ENCODE measurements at places on chromosomes 7 and 10.

GRCh38 chr10:122301055-122301810, 30.1 kb downstream of the BTBD16 start:
- peak; percentile 87 for DNase-seq

DNA sequence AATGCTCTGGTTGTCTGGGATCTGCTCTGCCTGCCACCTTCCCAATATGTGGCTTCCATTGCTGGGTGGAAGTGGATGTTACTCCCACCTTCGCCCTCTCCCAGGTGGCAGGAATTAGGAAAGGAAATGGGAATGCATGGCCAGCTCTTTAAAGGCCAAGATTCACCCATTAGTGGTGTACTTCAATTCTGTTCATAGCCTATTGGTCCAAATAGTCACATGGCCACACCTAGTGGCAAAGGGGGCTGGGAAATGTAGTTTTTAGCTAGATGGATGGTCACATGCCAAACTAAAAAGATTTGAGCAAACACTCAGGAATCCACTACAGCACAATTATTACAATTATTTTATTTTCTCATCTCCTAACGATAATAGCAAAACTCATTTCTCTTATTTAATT, 135.1 kb downstream of the NPY start:
- DNase-seq = no peak

- DNase-seq = no peak
Observed at GRCh38 chr7:19109000-19109946, 8.2 kb downstream of the TWIST1 start.

GRCh38 chr7:73885975-73886798, 25.2 kb downstream of the TMEM270 start:
- DNase-seq = peak; percentile 86

- DNase-seq = no peak
Observed at GRCh38 chr10:114393482-114393881, 10.8 kb downstream of the AFAP1L2 start.

- no peak for DNase-seq
Observed at GRCh38 chr10:15163253-15163828, 5.2 kb downstream of the NMT2 start.

- DNase-seq = no peak
Observed at GRCh38 chr7:66781408-66782090, 41.0 kb downstream of the RABGEF1 start.

DNA sequence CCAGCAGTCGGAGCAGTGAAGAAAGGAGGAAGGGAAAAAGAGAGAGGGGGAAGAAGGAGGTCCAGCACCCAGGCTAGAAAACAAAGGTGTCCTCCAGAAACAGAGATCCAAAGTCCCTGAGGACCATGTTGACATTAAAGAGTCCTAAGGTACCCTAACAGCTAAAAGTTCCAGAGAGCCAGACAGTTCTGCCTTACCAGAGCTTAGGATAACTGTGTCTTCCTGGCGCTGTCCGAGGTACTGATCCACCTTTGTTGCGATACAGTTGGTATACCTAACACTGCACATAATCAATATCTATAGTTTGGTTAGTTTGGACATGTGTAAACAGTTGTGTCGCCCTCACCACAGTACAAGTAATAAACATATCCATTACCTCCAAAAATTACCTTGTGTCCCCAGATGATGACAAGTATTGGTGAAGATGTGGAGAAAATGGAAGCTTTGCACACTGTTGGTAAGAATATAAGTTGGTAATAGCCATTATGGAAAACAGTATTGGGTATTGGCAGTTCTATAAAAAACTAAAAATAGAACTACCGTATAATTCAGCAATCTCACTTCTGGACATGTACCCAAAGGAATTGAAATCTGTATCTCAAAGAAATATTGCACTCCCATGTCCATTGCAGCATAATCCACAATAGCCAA, 59.8 kb downstream of the GRID1 start:
- peak; percentile 34 for DNase-seq

DNA sequence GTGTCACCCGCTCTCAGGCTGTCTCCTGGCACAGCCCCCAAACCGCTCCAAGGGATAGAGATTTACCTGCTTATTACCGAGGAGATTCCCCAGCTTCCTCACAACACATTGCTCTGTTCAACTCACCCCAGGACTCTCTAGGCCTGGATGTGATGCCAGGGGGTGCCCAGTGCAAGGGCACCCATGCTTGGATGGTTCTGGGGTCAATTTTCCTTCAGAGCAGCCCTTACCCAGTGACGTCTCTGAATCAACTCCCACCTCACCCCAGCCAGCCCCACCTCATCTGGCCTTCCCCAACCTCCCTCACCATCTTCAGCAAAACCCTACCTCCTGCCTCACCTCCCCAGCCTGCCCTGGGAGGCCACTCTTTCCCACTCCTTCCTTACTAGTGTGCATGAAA, 951.6 kb upstream of the ZNF722 start:
- no peak for DNase-seq

- DNase-seq = no peak
Observed at GRCh38 chr10:22780474-22780885, 66.1 kb upstream of the PIP4K2A start.

- DNase-seq = no peak
Observed at GRCh38 chr7:106639476-106640334, 21.3 kb downstream of the CCDC71L start.

GRCh38 chr10:99344715-99345114, 15.6 kb downstream of the CNNM1 start:
- no peak for DNase-seq

DNA sequence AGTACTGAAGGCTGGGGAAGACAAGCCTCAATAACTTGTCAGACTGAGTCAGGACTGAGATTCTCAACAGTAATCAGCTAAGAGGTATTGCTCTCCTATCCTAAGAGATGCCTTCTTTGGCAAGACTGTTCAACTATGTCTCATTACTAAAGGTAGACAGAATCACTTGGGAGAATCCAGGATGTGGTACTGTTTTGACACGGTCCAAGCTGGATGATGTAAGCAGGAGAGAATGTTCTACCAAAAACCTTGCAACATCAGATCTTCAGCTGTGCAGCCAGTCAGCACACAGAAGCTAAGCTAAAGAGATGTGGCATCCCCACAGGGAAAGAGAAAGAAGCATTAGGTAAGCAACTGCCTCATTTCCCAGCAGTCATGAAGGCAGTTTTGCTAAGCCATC, 391.4 kb downstream of the NRG3 start:
- no peak for DNase-seq

DNA sequence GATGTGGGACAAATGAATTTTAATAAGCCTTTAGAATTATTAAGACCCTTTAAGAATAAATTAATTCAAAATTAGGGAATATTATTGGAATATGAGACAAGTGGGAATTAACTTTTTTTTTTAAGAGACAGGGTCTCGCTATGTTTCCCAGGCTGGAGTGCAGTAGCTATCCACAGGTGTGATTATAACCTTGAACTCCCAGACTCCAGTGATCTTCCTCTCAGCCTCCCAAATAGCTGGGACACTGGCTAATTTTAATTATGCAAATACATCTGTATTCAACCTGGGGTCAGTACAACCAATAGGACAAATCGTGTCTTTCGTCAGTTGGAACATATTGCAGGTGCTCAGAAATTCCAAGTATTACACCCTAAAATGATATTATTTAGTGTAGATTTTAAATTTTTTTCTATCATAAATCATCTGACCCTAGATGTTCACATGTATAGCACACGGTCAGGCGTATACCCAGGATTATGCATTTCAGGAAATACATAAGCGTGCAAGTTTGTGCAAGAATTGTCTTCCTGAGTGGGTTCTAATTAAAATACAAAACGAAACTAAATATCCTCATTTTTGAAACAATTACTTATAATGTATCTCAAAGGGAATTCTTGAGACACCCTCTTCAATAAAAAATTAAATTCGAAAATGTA, 1.2 kb downstream of the NT5C3A start:
- DNase-seq = no peak

DNA sequence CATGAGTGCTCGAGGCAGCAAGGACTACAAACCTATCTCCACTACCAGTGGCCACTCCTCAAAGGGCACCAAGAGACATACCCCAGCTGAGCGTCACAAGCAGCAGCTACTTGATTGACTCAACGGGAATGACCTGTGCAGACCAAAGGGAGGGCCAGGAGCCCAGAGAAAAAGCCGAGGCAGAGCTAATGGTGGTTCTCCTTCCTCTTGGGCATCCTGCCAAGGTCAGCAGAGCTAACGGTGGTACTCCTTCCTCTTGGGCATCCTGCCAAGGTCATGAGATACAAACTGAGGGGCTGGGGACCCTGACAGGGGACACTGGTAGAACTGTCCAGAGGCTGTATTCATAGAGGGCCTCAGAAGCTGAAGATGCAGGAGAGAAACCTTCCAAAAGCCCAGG, 60.4 kb downstream of the FAM53B start:
- no peak for DNase-seq

DNA sequence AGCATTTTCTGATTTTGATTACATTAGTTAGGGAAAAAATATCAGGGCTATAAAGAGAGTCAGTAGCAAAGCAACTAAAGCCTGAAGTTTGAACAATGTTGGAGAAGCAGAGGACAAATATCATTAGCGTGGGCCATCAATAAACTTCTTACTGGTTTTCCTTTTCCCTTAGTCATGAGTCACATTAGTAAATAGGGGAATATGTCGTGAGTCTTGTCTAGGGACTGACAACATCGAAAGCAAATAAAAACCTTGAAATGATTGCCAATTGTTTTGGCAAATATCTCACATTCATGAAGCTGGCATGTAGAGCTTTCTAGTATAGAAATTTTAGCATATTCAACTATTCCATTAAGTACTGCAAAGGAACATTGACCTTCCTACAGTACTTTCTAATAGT, 806.0 kb upstream of the SORCS1 start:
- no peak for DNase-seq

DNA sequence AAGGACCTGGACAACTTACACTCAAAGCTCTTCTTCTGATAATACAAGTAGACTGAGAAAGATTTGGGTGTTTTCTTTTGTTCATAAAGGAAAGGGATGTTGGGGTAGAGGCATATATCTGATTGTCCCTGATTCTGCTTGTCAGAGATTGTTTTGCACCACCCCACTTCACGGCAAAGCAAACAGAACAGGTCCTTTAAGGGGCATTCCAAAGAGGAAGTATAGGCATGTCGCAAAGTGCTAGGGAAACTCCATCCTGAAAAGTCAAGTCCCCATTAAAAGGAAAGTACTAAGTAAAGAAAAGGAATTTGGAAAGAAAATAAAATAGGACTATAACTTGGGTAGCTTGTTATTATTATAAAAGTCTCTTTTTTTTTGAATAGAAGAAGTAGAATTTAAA, 233.0 kb downstream of the DNAJB9 start:
- DNase-seq = no peak

DNA sequence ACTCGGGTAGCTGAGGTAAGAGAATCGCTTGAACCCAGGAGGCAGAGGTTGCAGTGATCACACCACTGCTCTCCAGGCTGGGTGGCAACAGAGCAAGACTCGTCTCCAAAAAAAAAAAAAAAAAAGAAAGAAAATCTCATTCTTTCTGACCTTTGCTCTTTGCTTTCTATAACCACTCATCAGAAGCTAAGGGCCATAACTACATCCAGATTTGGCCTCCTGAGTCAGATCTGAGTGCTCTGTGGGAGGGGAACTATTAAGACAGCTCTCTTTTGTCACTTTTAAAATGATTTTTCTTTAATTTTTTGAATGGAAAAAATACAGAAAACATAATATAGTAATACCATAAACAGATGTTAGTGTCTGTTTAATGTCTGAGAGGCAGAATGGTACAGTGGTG, 210.1 kb downstream of the KIAA1217 start:
- peak; percentile 52 for DNase-seq

DNA sequence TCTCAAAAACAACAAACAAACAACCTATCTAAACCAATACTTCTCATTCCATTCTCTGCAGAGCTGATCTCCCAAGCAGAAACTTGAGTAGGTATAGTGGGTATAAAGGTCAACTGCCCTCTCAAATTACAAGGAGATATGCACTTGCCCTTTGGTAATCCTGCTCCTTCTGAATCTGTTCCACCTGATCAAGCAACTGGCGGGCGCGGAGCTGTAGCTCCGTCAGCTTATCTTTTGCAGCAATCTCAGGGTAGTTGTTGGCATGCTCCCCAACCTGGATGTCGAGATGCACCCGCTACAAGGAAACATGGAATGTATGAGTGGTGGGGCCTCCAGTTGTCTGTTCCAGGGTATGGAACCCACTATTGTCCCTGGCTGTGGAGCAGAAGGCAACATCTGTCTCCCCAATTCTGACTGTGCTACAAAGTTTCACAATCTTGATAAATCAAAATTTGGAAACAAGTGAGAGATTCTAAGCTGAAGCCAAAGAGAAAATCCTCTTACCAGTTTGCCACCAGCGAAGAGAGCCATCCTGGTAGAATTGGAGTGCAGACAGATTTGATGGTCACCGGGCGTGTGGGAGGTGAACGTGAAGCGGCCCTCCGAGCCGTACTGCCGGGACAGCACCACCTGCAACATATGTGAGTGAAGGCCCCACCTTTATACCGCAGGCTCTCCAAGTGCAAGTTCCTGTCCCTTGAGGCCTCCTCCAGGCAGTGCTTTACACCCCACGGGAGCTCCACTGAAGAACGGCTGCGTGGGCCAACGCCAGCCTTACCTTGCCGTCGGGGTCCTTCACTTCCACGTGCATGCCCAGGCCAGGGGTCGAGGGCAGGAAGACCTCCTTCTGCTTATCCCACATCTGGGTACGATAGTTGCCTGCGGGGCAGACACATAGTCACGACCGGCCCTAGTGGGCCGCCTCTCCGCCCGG, 819 bp downstream of the TMED4 start:
- DNase-seq = no peak

- no peak for DNase-seq
Observed at GRCh38 chr10:22722626-22723169, 8.3 kb upstream of the PIP4K2A start.

DNA sequence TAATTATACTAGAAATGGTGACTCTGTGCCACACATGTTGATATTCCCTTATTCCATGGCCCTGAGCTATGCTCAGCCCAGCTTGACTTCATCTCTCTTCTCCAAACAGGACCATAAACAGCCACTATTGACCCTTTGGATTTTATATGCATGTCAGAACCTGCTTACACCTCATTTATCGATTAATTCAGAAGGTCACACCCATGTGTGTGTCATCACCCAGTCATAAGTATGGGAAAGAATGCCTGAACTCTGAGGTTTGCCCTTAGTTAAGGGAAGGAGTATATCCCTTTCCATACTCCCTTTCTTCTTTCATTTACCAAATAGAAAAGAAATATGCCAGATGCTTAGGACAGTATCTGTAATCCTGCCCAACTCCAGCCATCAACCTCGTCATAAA, 602.3 kb downstream of the SORCS3 start:
- no peak for DNase-seq

DNA sequence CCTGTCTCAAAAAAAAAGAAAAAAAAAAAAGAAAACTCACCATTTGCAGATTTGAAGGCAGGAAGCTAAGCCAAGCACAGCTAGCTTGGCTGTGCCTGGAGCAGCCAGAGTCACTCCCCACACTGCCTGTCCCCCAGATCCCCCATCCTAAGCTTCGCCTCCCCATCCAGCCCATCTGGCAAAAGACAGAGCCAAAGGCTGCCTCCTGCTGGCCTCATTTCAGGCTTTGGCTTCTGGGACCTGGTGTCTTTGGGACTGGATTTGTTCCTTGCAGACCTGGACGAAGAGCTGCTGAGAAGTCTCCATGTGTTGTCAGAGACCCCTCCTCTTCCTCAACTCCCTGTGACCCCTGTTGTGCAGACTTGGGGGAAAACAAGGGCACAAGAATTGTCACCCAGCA, 8.1 kb downstream of the ASL start:
- DNase-seq = no peak

Data from AG20443 (cell line).